Endothelial cell of umbilical vein (primary cell): ENCODE measurements at places on chromosomes 2 and 18. TPM values are rescaled to one million over a fixed set of nuclear protein-coding genes. Genes with fewer than 3 reads are reported as not detected.

The SOWAHC gene
- 3.6 and 4.1 TPM in 2 replicates for total RNA-seq

The PDE6D gene
- total RNA-seq, result 23.8 and 24.3 TPM in 2 replicates

The SIX3 gene
- total RNA-seq, result not detected in 2 replicates

The LYPD6B gene
- total RNA-seq, result not detected in 2 replicates

GRCh38 chr2:133085646-133086045 lies 415.6 kb upstream of the LYPD1 start:
- DNase-seq, result no peak

DNA sequence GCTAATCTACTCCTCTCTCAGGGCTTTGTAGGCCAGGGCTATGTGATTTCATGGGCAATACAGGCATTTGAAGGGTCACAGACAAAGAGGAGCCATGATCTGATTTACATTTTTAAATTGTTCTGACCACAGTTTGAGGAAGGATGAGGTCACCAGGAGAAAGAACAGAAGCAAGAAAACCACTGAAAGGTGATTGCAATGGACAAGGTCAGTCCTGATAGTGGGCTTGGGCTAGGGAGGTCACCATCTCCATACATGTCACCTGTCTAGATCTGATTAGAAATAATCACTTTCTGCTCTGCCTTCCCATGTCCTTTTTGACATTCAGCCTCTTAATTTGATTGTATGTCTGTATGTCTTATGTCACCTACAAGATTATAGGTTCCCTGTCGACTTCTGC lies 248.9 kb upstream of the CWC22 start:
- no peak for DNase-seq

DNA sequence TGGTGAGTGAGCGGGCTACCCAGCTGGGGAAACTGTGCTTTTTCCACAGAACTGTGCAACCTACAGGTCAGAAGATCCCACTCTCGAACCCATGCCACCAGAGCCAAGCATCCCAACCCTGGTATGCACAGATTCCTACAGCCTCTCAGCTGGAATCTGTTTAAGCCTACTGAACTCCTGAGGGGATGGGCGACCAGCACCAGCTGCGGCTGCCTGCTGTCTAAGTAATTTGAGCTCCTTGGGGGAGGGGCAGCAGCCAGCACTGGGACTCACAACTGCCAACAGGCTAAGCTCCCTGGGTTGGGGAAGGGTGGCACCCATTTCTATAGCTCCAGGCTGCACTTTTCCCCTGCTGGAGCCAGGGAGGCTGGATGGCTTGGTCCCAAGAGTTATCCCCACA lies 11.8 kb downstream of the CYP27C1 start:
- DNase-seq, result no peak

DNA sequence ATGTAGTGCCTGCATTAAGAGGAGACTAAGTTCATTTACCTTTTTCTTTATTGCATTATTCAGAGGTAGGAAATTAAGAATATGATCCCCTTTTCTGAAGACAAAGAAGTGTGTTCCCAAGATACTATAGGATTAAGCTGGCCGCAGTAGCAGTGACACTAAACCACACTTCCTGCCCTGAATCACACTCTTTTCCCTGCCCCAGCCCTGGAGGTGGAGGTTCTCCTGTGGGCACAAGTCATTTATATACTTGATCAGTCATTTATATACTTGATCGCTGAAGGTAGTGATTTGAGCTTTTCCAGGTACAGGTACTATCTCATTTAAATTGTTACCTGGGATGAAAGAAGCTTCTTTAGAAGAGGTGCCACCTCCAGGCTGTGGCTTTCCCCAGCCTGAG lies 78.6 kb downstream of the ARMC9 start:
- DNase-seq, result no peak

GRCh38 chr2:232789082-232789481 lies 12.7 kb upstream of the KCNJ13 start:
- DNase-seq, result no peak

DNA sequence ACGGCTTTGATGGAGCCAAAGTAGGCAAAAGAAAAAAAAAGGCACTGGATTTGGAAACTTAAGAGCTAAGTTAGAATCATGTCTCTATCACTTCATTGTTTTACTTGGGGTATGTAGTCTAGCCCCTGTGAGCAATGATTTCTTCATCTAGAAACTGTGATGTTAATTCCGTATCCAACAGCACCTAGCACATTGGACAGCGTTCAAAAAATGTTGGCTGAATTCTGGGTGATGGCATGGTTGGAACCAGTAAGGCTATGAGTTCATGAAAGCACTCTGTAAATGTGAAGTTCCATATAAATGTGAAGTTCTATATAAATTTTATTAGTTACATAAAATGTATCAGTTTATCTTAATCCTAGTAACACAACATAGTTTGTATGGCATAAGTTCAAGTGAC lies 308.5 kb upstream of the HNMT start:
- no peak for DNase-seq

DNA sequence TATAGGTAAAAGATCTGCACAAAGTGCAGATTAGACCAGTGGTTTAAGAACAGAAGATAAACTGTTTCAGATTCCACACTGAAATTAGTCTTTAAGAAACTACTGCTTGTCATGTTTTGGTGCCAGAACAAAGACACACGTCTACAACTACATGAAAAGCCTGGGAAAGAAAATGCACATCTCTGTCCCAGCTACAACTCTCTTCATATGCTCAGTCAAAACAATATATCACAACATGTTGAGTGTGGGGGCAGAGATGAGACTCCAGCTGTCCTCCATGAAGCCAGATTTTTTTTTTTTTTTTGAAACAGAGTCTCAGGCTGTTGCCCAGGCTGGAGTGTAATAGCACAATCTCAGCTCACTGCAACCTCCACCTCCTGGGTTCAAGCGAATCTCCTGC lies 52.6 kb upstream of the BIN1 start:
- DNase-seq, result no peak

DNA sequence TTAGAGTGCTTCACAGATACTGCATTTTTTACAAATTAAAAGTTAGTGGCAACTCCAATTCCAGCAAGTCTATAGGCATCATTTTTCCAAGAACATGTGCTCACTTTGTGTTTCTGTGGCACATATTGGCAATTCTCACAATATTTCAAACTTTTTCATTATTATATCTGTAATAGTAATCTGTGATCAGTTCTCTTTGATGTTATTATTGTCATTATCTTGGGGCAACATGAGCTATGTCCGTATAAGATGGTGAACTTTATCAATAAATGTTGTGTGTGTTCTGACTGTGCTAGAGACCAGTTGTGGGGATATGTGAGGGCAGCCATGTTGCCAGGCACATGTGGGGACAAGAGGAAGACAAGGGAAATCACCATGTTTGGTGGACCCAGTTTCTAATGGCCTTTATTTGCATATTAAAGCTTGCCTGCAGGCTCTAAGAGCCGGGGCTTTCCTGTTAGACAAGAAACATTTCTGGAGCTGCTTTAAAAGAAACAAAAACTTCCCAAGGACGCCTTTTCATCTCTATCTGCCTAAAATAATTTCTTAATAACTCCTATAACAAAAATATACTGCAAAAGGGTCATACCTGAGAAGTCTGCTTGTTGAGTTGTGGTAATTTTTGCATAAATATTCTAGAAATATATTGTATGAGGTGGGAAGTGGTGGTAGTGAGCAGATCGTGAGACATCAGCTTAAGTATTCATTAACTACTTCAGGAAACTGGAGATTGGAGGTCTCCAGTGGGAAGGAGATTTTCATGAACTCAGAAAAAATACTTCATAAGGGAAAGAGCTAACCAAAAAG lies 37.2 kb downstream of the KYNU start:
- DNase-seq, result no peak

GRCh38 chr2:152646775-152647174 lies 70.5 kb downstream of the PRPF40A start:
- peak; percentile 20 for DNase-seq

GRCh38 chr2:212176151-212176550 lies 362.5 kb downstream of the ERBB4 start:
- DNase-seq, result no peak

GRCh38 chr2:9844036-9844483 lies 786 bp downstream of the TAF1B start:
- no peak for DNase-seq
